ENCODE measurements at places on chromosomes 5 and 9. TPM values are rescaled to one million over a fixed set of nuclear protein-coding genes. Genes with fewer than 3 reads are reported as not detected.

Gene CD72
- 2.6 TPM for polyA plus RNA-seq

Gene RNF208
- 2.5 TPM for polyA plus RNA-seq

Gene IFNA16
- polyA plus RNA-seq = not detected

Gene PCDHGA11
- polyA plus RNA-seq = 2.7 TPM

Gene SCGB3A1
- 1.4 TPM for polyA plus RNA-seq

Gene FOXD4L4
- not detected for polyA plus RNA-seq

Gene LHX3
- not detected for polyA plus RNA-seq

Gene MARCOL
- not detected for polyA plus RNA-seq

DNA sequence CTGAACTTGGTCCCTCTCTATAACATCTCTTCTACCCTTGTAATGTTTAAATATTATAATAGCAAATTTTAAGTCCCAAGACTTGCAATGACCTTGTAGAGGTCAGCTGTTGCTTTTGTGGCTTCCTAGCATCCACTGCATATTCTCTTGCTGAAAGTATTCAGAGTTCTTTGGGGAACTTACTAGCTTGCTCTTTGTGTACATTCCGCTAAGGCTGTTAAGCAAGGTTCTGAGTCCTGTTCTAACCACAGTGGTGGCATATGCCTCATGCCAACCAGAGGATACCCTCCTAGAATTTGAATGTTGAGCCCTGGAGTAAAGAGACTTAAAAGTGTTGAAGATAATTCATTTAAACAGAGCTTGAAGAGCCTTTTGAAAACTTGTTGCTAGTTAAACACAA, 570.9 kb downstream of the TLE1 start:
- DNase-seq = no peak

- DNase-seq = no peak
Measured at GRCh38 chr9:3138231-3139229, 294.6 kb upstream of the PUM3 start.

DNA sequence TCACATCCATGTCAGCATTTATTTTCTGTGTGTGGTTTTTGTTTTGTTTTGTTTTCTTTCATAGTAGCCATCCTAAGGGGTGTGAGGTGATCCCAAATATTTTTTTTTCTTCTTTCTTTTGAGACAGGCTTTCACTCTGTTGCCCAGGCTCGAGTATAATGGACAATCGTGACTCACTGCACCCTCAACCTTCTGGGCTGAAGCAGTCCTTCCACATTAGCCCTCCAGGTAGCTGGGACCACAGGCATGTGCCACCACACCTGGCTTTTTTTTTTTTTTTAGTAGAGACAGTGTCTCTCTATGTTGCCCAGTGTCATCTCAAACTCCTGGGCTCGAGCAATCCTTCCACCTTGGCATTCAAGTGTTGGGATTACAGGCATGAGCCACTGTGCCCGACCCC, 59.1 kb downstream of the CDC42SE2 start:
- DNase-seq = no peak

DNA sequence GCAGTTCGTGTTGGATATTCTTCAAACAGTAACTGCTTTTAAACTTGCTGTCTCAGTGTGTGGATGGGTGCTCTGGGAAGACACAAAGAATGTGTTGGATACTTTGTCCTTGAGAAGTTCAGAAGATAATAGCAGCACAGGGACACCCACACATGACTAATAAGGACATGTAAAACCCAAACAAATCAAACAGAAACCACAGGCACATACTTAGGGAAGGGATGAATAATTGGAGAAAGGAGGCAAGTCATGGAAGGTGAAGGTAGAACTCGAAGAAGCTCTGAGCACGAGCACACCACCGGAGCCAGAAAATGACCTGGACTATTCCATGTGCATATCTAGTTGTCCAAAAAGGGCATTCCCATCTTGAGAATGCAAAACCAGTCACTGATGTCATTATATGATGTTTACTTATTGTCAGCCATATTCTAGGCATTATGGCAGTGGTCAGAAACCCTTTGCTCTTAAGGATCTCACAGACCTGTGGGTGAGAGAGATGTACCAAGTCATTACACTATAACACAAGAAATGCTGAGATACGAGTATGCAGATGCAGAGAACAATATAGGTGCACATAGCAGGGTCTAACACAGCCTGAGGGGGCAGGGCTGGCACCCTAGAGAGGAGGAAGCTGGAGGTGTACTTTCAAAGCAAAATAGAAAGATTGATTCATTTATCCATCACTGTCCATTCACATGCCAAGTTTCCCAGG, 152.9 kb downstream of the PIK3R1 start:
- DNase-seq = no peak

DNA sequence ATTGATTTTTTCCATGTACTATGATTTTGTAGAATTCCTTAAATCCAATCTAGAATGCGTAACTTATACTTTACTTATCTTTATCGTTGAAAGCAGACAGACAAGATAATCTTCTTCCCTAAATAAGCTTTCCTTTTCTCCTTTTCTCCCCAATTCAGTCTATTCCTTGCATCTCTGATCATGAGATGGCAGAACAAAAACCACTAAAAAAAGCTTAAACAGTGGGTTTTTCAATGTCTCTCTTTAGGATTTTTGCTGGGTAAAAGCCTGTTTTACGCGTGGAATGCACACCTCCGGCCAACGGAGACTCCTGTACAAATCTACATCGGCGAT, 755 bp downstream of the CDKN2B start:
- no peak for DNase-seq

GRCh38 chr5:29524227-29524626, 1669.3 kb upstream of the CDH6 start:
- DNase-seq = no peak

- DNase-seq = no peak
Measured at GRCh38 chr5:8114597-8115266, 245.8 kb downstream of the MTRR start.

GRCh38 chr9:35826071-35826701, 2.3 kb downstream of the FAM221B start:
- no peak for DNase-seq

DNA sequence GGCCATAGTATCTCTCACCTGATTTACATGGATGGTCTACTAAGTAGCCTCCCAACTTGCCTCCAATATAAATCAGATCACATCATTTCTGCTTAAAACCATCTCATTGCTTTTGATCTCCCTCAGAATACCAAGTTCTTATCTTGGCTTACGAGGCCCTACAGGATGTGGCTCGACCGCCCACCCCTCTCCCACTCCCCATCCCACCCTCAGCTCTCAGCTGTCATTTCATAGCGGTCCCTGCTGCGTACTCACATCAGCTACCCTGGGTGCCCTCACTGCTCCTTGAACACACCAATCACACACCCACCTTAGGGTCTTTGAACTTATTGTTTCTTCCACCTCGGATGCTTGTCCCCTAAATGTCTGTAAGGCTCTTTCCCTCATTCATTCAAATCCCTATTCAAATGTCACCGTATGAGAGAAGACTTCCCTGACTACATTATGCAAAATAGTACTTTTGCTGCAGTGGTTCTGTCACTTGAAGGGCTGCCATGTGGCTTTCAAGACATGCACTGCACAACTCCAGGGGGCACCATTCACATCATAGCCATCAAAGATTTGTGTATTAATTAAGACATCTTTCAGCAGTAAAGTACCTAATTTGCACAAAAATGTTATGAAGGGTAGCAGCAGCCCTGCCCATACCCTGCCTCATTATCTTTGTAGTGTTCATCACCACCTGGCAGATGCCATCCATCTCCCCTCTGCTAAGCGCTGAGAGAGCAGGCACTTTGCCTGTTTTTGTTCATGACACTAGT, 171.1 kb downstream of the ENC1 start:
- DNase-seq = no peak

DNA sequence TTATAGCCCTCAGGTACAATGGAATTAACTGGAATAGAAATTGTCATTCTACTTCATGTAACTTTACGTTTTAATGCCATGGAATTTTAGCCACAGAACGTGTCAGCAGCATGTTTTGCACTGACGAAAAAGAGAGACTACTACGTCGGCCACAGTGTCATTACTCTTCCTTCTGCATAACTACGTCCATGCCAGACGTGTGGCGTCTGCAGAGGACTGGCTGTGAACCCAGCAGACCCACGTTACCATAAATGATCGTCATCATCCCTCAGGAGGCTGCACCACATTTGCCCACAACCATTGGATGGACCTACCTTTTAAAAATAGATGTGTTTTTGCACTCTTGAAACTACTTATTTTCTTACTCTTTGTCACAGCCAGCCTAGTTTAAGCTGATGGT, 63.8 kb upstream of the ATG10 start:
- DNase-seq = no peak

DNA sequence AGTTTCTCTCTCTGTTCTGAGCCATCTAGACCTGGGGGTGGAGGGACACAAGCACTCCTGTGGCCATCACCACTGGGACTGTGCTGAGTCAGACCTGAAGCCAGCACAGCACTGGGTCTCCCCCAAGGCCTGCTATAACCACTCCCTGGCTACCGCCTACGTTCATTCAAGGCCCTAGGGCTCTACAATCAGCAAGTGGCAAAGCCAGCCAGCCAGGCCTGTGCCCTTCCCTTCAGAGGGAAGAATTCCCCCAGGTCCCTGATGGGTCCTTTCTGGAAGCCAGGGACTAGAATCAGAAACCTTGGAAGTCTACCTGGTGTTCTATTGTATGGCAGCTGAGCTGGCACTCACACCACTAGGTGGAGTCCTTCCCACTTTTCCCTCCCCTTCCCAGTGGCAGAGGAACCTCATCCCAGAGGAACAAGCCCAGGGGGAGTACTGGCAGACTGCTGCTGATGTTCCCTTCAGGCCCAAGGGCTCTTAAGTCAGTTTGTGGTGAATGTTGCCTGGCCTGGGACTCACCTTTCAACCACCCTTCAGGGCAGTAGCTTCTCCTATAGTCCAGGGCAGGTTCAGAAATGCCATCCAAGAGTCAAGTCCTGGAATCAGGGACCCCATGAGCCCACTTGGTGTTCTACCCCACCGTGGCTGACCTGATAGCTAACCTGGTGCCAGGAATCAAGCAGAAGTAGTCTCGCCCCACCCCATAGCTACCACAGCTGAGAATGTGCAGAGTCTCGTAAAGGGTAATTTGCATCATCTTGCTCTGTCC, 20.0 kb downstream of the JMY start:
- DNase-seq = no peak

DNA sequence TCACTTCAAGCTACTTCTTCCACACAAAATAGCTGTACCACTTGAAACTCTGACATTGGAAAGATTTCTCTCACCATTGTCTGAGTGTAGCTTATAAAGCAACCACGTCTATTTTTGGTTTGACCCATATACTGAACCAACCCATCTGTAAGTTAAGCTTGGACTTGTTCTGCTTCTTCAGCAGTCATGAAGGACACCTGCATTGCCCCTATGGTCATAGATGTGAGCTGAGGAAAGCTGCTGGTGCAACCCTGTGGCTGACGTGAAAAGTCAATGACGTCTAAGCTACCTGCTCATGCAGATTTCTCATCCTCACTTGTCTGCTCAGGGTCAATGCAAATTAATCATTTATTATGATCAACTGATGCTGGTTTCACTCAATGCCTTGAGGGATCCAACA, 417.4 kb downstream of the CETN3 start:
- DNase-seq = no peak

GRCh38 chr5:172336264-172336663, 52.7 kb upstream of the UBTD2 start:
- no peak for DNase-seq

GRCh38 chr9:103798620-103799019, 295.5 kb upstream of the SMC2 start:
- no peak for DNase-seq

- DNase-seq = no peak
Measured at GRCh38 chr5:35979715-35980114, 11.5 kb downstream of the UGT3A1 start.

DNA sequence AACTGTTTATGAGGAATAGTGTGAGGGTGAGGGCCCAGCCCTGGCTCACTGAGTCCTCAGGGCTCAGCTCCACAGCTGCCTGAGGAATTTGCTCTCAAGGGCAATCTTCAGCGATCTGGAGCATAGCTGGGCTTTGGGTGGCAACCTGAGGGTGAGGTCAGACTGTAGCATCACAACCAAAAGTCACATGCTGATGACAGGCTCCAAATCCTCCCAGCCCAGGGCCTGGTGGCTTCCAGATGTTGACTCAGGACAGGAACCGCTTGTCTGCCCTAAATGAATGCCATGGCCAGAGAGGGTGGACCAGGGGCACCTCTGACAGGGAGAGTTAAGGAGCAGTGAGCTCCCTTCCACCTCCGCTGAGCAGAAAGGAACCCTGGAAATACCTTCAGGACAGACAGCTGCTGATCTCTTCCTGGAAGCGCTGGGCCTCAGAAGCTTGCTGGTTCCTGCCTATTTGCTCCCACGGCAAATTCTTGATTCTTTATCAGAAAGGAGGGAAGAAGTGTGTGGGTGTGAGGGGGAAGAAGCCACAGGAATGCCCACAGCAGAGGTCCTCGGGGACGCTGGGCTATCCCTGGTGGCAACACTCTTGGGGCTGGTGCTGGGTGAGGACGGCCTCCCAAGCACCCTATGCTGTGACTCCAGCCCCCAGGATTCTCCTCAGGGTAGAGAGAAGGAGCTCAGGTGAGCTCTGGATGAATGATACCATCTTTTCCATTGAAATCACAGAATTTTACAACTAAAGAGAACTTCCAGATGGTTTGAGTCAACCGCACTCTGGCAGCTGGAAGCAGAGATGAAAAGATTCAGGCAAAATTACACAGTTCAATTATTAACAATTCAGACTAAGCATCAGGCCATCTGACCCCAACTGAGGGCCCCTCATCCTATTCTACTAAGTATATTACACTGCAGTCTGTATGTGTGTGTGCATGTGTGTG, 13.8 kb upstream of the CTSL start:
- no peak for DNase-seq

GRCh38 chr5:61306531-61307131, 25.4 kb upstream of the ZSWIM6 start:
- no peak for DNase-seq

GRCh38 chr5:135887881-135888614, 7.6 kb downstream of the IL9 start:
- no peak for DNase-seq

- no peak for DNase-seq
Measured at GRCh38 chr5:58927181-58927580, 344.3 kb downstream of the RAB3C start.

- DNase-seq = no peak
Measured at GRCh38 chr5:154516475-154516874, 38.4 kb upstream of the HAND1 start.

GRCh38 chr5:65926893-65927292, 518 bp downstream of the ERBIN start:
- no peak for DNase-seq

GRCh38 chr5:157799578-157799977, 56.1 kb downstream of the LSM11 start:
- no peak for DNase-seq

DNA sequence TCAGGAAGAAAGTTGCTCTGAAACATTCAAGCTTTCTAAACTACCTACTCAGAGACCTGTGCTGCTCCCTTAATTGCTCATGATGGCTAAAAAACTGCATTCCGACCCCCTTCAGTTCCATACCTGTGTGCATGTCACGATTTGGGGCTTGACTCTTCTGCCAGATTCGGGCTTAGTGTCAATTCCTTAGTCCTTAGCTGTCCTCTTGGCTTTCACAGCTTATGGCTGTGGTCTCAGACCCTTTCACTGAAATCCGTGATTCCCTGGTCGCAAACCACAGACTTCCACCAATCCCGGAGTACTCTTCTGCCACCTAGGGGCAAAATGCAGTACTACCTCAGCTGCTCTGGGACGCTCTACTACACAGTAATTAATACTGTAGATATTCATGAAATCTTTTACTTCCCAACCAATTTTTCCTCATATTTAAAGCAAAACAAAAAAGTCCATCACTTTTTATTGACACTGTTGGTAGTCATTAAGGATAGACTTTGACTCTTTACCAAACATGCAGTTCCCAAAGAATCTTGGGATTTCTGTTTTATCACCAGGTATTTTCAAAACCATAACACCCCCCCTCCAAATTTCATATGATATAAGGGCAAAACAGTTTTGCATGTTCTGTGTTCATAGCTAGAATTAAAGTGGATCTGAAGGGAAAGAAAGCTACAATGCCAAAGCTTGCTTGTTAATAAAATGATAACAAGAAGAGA, 617.4 kb downstream of the SLCO4C1 start:
- DNase-seq = peak; percentile 14

Data from forelimb muscle (tissue), 1 donor.